ENCODE measurements at places on chromosomes 5 and 9. TPM values are rescaled to one million over a fixed set of nuclear protein-coding genes. Genes with fewer than 3 reads are reported as not detected.
A peak's percentile ranks its signal among the peaks of the same experiment; 100 is the strongest.

GRCh38 chr9:20636888-20637440 is 14.7 kb upstream of the MLLT3 start:
- DNase-seq, result no peak
- no peak overlapping the region for H3K4me3 ChIP-seq
- H3K4me1 ChIP-seq, result no peaks in the 10 kb centered on the region
- H3K36me3 ChIP-seq, result no peaks in the 10 kb centered on the region

GRCh38 chr9:72453797-72454196 is 67.6 kb upstream of the TMC1 start:
- peak; percentile 14 for DNase-seq
- no peak overlapping the region for H3K27ac ChIP-seq
- peaks cover 27% of the 10 kb centered on the region for H3K4me1 ChIP-seq
- no peaks in the 10 kb centered on the region for H3K27me3 ChIP-seq

The ADCY2 gene
- not detected for total RNA-seq

DNA sequence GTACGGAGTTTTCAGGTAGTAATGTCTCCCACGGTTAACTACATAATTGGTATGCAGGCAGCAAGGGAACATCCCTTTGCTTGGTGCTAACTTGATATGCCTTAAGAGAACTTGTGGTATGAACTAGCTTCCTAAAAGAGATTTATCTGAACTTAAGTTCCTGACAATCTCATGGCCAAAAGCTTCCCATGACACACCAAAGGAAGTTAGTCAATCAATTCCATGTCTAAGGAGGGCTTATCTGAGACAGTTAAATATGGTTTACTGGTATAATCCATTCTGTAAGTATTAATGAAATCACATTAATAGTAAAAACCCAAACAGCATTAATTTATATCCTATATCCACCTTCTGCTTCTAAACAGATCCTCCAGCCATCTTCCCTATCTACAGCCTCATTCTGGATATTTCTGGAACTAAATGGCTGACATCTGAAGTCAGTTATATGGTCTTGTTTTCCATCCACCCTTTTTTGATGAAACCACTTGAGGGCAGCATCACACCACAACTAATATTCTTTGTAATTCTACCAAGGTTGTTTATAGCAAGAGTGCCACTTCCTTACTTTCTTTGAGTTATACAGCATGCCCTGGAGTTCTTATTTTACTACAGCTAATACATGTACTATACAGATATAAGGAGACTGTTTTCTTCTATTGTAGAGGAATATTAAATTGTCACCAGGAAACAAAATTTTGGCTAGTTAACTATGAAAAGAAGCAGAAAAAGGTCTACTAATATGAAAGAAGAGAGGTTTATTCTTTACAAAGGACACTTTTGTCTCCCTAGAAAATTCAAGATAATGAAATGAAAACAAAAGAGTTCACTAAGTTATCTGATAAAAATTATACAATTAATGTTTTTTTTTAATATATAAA is 34.7 kb downstream of the SHOC1 start:
- H3K27ac ChIP-seq, result no peak overlapping the region
- DNase-seq, result peak; percentile 50
- H3K4me1 ChIP-seq, result no peaks in the 10 kb centered on the region
- no peaks in the 10 kb centered on the region for H3K36me3 ChIP-seq
- no peak overlapping the region for H3K4me3 ChIP-seq

The TMEM8B gene
- 2.1 TPM for total RNA-seq

- H3K4me1 ChIP-seq, result no peaks in the 10 kb centered on the region
- no peak for DNase-seq
- no peaks in the 10 kb centered on the region for H3K36me3 ChIP-seq
- no peak overlapping the region for H3K27ac ChIP-seq
- no peak overlapping the region for H3K4me3 ChIP-seq
- no peaks in the 10 kb centered on the region for H3K27me3 ChIP-seq
Observed at GRCh38 chr5:32686799-32687498, 24.2 kb upstream of the NPR3 start.
